ENCODE measurements at places on chromosomes 11 and 22.

DNA sequence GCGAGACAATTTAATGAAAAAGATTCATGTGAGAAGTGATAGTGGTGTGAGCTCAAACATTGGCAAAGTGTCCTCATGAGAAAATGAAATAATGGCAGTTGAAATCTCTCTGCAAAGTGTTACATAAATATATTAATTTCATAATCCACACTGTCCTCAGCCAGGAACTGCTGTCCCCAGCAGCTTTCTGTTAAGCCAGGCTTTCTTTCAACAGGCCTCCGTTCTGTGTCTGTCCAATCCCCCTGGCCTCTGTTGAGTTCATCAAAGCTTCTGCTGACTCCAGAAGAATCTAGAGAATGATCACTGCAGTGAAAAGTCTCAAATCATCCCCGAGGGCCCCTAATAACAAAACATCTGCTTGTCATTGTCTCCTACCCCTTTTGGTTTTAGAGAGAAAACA, 10.0 kb upstream of the ASCC2 start:
- DNase-seq, result no peak

GRCh38 chr22:37196539-37197450, 8.7 kb upstream of the C1QTNF6 start:
- no peak for DNase-seq

GRCh38 chr11:57440744-57441414, 14.0 kb upstream of the SLC43A3 start:
- no peak for DNase-seq

- no peak for DNase-seq
Observed at GRCh38 chr11:117511483-117511930, 183.9 kb downstream of the CEP164 start.

DNA sequence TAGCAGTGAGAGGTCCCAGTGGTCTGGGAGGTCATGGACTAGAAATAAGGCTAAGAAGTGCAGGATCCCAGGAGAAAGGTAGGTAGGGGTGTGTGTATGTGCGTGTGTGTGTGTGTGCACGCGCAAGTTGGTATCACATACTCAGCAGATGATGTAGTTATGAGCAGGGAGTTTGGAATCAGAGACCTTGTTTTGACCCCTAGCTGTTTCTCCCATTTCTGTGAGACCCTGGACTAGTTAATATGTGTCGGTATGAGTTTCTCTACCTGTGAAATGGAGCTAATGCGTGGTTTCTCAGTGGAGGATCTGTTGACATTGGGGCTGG, 1.3 kb downstream of the SERPING1 start:
- no peak for DNase-seq

DNA sequence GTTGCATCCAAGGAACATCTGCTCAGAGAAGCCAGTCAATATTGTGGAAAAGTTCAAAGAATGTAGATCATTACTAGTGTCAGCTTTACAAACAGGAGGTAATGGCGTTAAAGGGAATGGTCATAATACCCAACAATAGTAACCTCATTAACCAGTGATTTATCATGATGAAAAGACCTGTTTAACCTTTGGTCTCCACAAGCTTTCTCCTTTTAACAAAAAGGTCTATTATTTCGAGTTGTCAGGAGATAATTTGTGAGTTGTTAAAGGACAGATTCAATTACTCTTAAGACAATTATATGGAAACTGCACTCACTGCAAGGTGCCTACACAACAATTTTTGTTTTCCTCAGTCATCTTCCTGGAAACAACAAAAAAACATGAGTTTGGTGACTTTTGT, 73.8 kb upstream of the HTATIP2 start:
- DNase-seq, result no peak

DNA sequence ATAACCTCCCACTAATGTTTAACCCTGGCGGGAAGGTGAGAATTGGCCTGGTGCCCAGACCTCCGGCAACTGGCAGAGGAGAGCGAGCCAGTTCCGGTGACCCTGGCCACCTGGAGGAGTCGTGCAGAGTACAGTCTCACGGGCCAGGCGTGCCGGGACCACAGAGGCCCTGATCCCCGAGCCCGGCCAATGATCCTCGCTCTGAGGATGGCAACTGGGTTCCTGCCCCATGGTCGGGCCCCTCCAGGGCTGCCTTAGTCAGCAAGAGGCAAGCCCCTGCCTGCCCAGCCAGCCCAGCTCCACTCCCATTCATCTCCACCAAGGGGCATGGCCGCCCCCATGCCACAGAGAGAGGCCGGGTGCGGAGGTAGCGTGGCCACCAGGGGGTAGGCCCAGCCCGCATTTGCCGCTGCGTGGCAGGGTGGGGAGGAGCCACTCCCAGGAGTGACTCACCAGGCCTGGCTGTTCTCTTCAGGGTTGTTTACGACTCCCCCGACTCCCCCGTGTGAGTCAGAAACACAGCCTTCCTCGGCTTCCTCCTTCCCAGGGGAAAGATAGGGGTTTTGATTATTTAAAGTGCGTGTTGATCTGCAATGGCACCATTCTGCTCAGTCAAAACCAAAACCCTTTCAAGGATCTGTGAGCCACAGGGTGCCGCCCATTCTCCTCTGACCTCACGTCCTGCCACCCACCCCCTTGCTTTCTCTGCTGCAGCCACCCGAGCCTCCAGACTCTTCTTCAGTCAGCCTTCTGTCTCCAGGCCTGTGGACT, at the start of gene SLC25A45:
Gene SLC25A45 (minus strand): TSS at position 614 of the 771 bp plus-strand sequence. CDS start 695 bp downstream, outside the sequence.
- DNase-seq, result peak; percentile 92

- DNase-seq, result no peak
Observed at GRCh38 chr11:103441021-103441420, 331.8 kb downstream of the DYNC2H1 start.

DNA sequence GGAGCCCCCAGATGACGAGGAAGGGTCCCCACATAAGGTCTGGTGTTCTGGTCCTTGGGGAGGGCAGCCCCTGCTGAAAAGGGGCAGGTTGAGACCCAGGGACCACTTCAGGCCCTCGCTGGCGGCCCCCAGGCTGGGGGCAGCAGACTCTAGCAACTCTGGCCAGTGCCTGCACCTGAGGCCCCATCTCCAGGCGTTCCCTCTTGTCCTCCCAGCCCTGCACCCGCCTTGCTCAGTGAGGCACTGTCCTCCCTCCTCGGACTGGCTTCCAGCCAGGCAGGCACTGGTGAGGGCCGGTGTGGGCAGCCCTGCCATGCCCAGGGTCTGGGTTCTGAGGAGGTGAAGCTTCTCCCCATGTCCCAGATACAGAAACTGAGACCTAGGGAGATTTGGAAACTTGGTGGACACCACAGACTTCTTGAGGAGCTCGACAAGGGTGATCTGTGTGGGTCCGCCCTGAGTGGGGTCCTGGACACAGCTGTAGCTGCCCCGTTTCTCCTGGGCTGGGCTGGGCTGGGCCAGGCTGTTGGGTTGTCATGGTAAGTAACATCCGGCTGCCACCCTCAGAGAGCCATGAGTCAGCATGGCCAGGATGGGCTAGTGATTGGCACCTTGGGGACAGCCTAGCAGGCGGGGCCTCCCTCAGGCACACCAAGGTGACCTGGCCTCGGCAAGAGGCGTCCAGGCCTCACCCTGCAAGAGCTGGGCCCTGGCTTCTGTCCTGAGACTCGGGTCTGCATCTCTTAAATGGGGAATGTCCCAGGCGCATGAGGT, 11.1 kb upstream of the PHLDA2 start:
- no peak for DNase-seq

DNA sequence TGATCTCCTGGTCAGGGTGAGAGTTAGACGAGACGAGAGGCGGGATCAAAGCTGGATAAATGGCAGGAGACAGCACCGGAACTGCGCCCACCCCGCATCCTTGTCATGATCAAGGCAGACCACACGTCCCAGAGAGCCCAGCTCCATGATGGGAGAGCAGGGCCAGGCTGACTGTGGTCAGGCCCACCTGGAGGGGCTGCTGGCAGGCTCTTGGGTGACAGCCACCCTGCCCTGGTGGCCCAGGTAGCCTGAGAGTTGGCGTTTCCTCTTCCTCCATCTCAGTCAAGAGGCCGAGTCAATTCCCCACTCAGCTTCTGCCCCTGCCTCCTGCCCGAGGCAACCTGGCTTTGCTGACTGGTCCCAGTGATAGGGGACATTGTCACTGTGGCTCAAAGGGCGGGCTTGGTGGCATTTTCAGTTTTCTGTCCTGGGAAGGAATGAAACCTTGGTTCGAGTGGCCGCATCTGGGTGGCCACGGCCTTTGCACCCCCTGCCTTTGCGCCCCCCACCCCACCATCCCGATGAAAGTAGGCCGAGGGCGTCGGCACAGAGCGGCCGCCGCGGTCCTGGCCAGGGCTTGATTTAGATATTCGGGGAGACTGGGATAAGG, 60.8 kb upstream of the PPARA start:
- no peak for DNase-seq

- no peak for DNase-seq
Observed at GRCh38 chr22:22178992-22179391, 65.6 kb upstream of the VPREB1 start.

- no peak for DNase-seq
Observed at GRCh38 chr11:8239536-8240228, 24.0 kb downstream of the LMO1 start.

DNA sequence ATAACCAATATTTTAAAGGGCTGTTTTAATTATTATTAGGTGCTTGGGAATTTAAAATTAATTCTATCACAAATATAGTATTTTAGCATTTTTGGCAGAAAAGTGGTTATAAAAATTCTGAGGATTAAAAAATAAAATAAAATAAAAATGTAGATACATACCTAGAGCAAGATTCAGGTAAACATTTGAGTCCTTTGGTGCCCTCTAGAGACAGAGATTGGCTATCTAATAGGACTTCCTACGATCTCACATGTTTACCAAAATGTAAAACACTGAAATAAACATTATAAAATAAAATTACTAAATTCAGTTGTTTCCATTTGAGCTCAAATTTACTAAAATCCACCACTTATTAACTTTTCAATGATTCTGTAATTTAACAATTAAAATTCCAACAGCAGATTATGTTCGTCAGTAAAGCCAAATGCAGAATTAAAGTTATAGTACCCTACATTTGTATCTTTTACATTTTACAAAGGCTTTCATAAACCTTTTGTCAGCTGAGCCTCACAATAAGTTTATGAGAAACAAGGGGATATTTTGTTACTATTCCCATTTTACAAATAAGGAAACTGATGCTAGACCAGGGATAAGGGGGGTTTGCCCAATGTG, 27.7 kb downstream of the SLC36A4 start:
- DNase-seq, result no peak

- DNase-seq, result no peak
Observed at GRCh38 chr11:128928400-128928799, 14.3 kb downstream of the TP53AIP1 start.

- no peak for DNase-seq
Observed at GRCh38 chr22:29647954-29648737, 44.7 kb downstream of the NF2 start.

- DNase-seq, result no peak
Observed at GRCh38 chr22:36086629-36087254, 58.1 kb upstream of the RBFOX2 start.

- DNase-seq, result no peak
Observed at GRCh38 chr11:120403966-120404365, 67.8 kb downstream of the ARHGEF12 start.

Measured in activated naive CD8-positive, alpha-beta T cell treated with anti-CD3 and anti-CD28 coated beads, Interleukin-2, amount 50 U/mL, for 16 hours (primary cell).